ENCODE measurements at places on chromosomes 11 and 22.

- DNase-seq, result no peak
These were observed 2.5 kb downstream of the PNPLA5 start for GRCh38 chr22:43889201-43889859.

DNA sequence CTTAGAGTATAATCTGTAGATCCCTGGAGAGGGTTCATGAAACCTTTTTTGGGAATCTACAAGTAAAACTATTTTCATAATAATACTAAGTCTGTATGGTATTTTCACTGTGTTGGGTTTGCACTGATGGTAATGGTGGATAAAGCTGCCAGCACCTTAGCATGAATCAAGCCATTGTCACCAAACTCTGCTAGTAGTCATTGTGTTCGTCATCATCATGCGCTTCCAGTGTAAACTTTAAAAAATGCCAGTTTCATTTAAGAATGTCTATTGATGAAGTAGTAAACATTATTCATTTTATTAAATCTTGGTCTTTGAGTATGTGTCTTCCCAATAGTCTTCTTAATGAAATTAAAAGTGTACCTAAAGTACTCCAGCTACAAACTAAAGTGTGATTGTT lies 15.0 kb downstream of the ALKBH3 start:
- no peak for DNase-seq

GRCh38 chr11:61712846-61713245 lies 32.7 kb downstream of the DAGLA start:
- no peak for DNase-seq

GRCh38 chr22:32987081-32987631 lies 71.0 kb downstream of the SYN3 start:
- no peak for DNase-seq

GRCh38 chr11:93099806-93100205 lies 98.0 kb downstream of the SLC36A4 start:
- DNase-seq, result no peak
